ENCODE measurements at places on chromosomes 5 and 9.

- DNase-seq, result no peak
Measured at GRCh38 chr5:32135086-32135485, 39.0 kb downstream of the GOLPH3 start.

- no peak for DNase-seq
Measured at GRCh38 chr9:125906144-125906543, 159.0 kb downstream of the PBX3 start.

DNA sequence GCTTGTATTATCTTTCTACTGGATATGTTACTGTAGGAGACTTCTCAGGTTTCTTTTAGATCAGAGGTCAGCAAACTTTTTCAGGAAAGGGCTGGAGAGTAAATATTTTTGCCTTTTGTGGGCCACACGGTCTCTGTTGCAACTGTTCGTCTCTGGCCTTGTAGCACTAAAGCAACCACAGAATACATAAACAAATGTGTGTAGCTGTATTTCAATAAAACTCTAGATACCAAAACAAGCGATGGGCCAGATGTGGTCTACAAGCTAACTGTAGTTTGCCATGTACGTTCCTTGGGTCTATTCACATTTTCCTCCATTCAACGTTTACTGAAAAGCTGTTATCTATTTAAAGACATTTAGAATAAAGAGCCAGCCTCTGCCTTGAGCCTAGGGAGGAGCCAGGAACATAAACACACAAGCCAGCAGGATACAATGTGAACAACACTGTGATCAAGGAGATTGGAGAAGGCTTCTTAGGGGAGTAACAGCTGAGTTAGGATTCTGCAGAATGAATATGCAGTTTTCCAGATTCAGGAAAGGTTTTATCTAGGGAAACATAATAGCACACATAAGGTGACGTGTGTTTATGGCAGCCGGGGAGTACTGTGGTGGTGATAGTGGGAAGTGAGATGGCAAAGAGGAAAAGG is 33.0 kb upstream of the HOMER1 start:
- DNase-seq, result no peak

DNA sequence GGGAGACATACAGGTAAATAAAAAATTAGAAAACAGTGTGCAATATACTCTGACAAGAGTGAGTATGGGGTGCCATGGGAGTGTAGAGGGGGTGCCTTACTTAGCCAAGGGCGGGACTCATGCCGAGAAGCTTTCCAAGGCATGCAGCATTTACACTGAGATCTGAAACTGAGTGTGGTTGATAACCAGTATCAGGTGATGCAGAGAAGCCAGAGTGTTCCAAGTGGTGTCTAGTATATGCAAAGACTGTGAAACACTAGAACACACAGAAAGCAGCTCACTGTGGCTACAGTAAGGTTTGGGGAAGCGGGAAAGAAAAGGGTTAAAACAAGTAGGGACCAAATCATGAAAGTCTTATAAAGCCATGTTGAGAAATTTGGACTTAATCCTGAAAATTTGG is 30.5 kb upstream of the ERBIN start:
- no peak for DNase-seq

GRCh38 chr5:133723651-133724366 is 111.5 kb upstream of the FSTL4 start:
- no peak for DNase-seq

DNA sequence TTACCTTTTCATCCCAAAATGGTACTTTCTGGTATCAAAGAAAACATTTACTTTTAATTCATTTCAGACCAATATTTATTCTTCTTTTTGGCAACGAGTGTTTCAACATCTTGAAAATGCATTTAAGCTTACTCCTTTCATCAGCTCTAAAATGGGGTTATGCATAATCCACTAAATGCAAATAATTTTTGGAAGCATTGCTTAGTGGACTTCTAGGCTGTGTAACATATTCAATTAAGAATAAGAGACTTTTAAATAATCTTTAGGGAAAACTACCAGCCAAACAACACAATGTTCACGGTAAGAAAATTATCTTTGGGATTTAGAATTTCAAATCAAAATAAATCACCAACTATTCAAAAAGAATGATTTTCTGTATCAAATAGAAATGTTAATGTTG is 118.2 kb downstream of the ADAMTS6 start:
- DNase-seq, result no peak

GRCh38 chr9:12853051-12853450 is 78.2 kb downstream of the LURAP1L start:
- no peak for DNase-seq

GRCh38 chr5:65047948-65048690 is 279.4 kb downstream of the CWC27 start:
- no peak for DNase-seq

DNA sequence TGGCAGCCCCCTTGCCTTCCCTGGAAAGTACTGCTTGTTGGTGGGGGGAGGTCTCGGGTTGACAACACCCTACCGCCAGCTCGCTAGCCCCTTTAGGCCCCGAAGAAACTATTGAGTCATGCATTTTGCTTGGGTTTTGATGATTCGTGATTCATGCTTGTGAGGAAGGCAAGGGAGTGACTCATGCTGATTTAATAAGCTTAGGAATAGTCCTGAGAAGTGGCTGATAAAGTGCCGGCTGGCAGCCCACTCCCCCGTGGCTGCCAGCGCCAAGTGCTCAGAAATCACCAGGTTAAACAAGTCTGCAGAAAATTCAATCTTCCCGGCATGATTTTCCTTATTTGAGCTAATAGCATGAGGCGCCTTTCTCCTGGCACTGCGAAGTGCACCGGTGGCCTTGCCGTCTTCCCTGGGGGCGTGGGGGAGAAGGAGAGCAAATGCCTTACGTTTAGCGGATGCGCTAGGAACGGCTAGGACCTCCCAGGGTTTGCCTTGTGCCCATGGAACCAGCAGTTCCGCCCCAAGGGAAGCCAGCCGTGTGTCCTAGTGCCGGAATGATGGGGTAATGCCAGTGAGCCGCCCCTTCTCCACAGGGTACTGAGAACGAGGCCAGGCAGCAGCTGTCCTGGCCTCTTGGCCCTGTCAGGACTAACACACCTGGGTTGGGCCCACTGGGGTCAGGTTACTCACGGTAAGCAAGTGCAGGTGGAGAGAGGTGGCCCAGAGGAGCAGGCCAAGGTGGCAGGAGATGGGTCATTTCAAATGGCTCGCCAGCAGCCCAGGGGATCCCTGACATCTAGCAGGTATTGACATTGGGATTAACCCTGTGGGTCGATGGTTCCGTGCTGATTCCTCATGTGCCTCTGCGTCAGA is 151.9 kb downstream of the MACROH2A1 start:
- DNase-seq, result no peak

All from NCI-H1436 treated with DMSO at 0.1 percent for 48 hours (cell line).